ENCODE measurements at places on chromosomes 11 and 22. TPM values are rescaled to one million over a fixed set of nuclear protein-coding genes. Genes with fewer than 3 reads are reported as not detected.

DNA sequence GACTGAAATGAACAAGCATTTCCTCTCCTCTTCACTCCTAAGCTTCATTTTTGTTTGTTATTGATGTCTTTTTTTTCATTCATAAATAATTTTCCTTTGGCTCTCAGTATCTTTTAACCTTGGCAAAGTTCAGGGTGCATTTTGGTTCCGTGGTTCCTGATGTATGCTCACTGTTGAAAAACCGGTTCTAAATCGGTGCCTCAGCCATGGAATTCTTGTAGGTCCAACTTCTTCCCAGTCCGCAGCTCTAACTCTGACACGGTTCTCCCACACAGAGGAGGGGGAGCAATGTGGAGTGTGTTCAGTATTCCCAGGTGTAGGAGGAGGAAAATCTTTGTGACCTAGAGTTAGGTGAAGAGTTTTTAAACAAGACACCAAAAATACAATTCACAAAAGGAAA is 12.6 kb upstream of the MS4A15 start:
- DNase-seq: no peak

DNA sequence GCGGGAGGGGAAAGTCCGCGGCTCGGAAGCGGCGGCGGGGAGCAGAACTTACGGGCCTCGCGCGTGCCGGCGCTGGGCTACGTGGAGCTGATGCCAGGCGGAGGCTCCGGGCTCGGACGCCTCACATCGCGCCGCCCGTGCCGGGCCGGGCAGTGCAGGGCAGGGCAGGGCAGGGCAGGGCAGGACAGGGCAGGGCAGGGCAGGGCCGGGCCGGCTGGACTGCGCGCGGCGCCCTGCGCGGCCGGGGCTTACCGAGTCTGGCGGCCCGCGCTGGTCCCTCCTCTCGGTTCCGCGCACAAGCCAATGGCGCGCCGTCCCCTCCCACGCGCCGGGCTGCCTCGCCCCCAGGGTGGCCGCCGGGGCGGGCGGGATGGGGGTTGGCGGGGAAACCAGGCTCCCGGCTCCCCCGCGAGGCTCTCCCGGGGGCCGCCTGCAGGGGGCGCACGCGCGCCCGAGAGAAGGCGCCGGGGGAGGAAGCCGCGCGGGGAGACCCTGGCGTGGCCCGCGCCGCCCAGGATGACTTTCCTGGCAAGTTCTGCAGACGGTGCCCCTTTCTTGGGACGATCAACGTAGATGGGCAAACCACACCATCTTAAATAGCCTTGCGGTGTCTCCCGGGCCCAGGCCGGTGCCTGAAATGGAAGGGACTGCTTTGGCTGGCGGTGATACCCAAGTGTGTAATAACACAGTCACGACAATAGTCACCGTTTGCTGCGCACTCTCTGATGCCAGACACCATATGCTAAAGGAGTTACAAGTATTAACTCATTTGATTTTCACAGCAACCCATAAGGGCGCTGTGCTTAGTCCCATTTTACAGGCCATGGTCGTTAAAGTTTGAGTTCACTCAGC is at the start of gene TP53I11:
TP53I11 (minus strand) TSS at position 259 of the 852 bp plus-strand sequence. CDS start 12,548 bp downstream, outside the sequence.
- peak; percentile 91 for DNase-seq

DNA sequence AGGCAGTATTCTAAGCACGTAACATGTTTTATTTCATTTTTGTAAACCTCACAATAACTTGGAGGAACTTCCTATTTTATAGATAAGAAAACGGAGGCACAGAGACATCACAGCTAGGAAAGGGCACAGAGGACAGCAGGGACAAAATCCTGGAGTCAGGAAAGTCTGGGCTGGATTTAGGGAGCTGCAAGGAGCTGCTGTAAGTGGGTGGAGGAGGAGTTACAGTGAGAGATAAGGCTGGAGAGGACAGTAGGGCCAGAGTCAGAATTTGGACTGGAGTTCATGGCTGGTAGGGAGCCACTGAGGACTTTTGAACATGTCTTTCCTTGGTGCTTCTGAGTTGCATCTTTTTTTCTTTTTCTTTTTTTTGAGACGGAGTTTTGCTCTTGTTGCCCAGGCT is 32.2 kb upstream of the PTPRJ start:
- DNase-seq: no peak

GRCh38 chr11:34366522-34366921 is 8.7 kb upstream of the ABTB2 start:
- DNase-seq: no peak

- DNase-seq: peak; percentile 36
These were observed 29.1 kb upstream of the TP53I11 start for GRCh38 chr11:44979543-44980399.

DNA sequence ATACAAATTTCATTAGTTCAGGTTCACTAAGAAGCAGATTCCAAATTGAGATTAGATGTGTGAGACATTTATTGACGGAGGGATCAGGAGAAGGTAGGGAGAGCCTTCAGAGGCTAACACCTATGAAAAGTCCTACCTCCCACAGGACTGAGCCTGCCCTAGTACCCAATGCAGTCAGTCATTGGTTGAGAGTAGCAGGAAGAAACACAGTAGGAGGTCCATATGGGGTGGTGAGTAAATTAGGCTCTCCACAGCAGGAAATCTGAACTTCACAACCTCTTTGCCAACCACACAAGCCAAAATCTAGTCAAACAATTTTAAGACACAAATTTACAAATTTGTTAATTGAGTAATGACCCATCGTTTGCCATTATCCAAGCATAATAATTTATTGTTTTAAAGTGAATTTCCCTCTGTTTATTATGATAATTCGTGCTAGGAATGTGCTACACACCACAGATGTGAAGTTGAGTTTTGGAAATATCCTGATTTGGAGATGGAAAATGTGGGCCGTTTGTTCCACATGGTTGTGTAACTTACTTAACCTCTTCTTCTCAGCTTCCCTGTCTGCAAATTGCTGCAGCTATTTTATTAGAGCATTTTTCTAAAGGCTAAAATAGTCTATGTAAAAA is 542.1 kb downstream of the ETS1 start:
- DNase-seq: no peak

GRCh38 chr11:42647993-42648392 is 663.8 kb upstream of the API5 start:
- DNase-seq: no peak

DNA sequence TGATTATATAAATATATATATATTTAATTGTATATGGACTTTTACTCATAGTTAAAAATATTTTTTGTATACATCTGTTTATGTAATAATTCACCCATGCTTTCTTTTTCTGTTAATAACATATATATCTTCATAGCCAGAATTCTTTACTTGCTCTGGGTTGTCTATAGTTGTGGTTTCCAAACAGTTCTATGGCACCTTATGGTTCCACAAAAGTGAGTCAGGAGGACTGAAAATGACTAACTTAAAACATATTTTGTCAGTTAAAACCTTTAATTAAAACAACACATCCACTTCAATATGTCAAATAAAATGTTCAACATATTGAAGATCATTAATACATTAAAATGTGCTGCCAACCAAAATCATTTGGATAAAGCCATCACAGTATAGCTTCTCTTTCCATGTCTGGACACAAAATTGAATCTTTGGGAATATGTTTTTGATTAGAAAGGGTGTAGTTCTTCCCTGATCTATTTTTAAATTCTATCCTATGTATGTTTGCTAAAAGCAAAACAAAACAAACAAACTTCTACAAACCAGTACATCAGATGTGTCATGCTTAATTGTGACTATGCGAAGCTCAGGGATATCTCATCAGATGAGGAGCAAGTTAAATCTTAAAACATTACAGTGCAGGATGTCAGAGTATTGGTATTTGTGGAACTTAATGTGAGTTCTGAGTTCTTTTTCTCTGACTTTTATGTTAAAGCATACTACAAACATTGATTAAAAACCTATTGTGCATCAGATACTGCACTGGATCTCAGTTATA is 1488.4 kb upstream of the TENM4 start:
- DNase-seq: no peak

- DNase-seq: no peak
These were observed 139.0 kb upstream of the LUZP2 start for GRCh38 chr11:24357620-24358410.

GRCh38 chr22:24848559-24849168 is 42.7 kb downstream of the SGSM1 start:
- DNase-seq: no peak

GRCh38 chr11:74380746-74381439 is 17.3 kb downstream of the PGM2L1 start:
- no peak for DNase-seq

GRCh38 chr11:104700609-104701008 is 197.7 kb downstream of the CASP12 start:
- no peak for DNase-seq

GRCh38 chr11:76209973-76210930 is 4.0 kb upstream of the WNT11 start:
- peak; percentile 79 for DNase-seq

GRCh38 chr11:29562183-29562582 is 454.6 kb downstream of the KCNA4 start:
- no peak for DNase-seq

GRCh38 chr22:23118647-23119493 is 22.9 kb downstream of the RSPH14 start:
- no peak for DNase-seq

- DNase-seq: no peak
These were observed 5.4 kb upstream of the C11orf86 start for GRCh38 chr11:66969584-66970225.

DNA sequence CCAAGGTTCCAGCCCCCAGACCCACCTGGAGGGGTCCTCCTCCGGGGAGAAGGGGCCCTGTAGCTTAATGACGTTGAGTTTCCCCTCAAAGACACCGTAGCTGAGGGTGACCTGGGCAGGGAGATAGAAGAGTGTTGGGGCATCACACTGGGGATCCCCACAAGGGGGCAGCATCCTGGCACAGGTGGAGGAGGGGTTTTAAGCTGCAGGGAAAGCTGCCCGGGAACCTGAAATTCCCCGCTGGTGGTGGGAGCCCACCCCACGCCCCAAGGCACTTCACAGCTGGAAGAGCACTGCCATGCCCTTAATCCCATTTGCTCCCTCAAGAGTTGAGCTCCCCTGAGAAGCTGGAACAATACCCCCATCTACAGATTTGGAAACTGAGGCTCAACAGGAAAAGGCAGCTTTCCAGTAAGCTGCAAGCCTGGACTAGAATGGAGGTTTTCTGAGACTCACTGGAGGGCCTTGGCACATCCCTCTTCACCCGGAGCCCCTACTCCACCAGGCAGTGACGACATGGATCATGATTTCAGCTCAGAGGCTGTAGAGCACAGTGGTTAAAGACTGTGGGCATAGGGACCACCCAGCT is 13.7 kb downstream of the MFNG start:
- DNase-seq: no peak

GRCh38 chr11:11772865-11773515 is 68.8 kb upstream of the USP47 start:
- DNase-seq: no peak

- no peak for DNase-seq
These were observed 3.4 kb upstream of the FGF19 start for GRCh38 chr11:69707176-69707575.

The DRD4 gene
- not detected for polyA plus RNA-seq

The MPZL3 gene
- 2.3 TPM for polyA plus RNA-seq

The OR8H3 gene
- polyA plus RNA-seq: not detected

The IFITM10 gene
- polyA plus RNA-seq: 0.80 TPM

The KDELR3 gene
- polyA plus RNA-seq: 9.4 TPM

The KDM4E gene
- polyA plus RNA-seq: not detected

The SHANK2 gene
- polyA plus RNA-seq: 0.07 TPM

The TSKU gene
- polyA plus RNA-seq: 13.7 TPM

The GDPD4 gene
- polyA plus RNA-seq: not detected

The HEPACAM gene
- 0.22 TPM for polyA plus RNA-seq

The CD3E gene
- 0.37 TPM for polyA plus RNA-seq

The ASPHD2 gene
- polyA plus RNA-seq: not detected

The C11orf52 gene
- polyA plus RNA-seq: 3.0 TPM

The JAML gene
- 2.3 TPM for polyA plus RNA-seq

The SNX15 gene
- 14.7 TPM for polyA plus RNA-seq

The PDGFB gene
- 19.1 TPM for polyA plus RNA-seq

The TTLL12 gene
- 16.7 TPM for polyA plus RNA-seq

The TYR gene
- not detected for polyA plus RNA-seq

The KRTAP5-9 gene
- polyA plus RNA-seq: not detected
